A673 (cell line): ENCODE measurements at places on chromosomes 12 and 14.

DNA sequence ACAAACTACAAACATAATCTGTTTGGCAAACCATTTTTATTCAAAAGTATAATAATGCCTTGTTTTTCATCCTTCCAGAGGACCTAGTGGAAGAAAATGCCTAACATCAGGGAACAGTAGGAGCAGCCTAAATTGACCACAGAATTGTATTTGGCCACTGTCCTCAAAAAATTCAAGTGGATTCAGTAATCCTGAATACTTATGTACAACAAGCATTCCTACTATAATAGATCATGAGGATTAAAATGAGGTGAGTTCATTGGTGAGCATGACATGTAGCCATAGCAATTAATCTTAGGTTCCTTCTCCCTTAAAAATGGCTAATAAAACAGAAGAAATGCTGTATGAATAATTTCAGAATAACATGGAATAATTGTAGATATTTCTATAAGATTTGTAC, 209.3 kb downstream of the DAD1 start:
- no peak for DNase-seq

- DNase-seq, result no peak
These were observed 49.9 kb downstream of the SSH1 start for GRCh38 chr12:108807476-108807875.

DNA sequence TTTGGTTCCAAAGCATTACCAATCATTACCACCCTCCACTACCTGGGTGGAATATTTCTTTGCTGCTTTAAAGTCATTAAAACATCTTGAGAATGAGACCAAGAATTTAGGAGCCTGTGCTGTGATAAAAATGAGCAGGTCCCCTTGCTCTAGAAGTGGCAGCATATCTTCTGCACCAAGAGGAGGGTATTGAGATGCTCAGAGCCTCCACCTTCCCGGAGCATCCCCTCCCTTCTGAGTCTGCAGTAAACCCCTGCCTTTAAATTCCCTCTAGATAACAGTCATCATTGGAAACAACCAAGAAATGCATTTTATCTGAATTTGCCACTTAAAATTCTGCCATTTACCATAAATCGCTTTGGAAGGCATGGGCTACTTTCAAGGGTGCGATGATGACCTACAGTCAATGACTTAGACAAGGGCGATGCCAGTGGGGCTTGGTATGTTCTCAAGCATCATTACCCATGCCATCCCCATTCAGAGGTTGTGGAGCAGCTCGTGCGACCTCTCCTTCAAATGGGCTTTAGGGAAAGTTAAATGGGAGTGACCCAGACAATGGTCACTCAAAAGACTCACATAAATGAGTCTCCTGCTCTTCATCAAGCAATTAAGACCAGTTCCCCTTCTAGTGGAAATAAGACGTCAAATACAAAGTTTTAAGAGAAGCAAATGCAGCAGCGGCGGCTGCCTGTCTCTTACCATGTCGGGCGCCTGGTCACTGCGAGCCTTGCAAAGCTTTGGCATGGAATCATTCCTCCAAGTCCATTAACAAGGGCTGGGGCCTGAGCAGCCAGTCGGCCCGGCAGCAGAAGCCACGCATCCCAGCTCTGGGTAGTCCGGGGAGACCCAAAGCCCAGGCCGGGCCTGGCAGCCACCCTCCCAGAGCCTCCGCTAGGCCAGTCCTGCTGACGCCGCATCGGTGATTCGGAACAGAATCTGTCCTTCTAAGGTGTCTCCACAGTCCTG, 334.5 kb downstream of the TMEM121 start:
- DNase-seq, result no peak

DNA sequence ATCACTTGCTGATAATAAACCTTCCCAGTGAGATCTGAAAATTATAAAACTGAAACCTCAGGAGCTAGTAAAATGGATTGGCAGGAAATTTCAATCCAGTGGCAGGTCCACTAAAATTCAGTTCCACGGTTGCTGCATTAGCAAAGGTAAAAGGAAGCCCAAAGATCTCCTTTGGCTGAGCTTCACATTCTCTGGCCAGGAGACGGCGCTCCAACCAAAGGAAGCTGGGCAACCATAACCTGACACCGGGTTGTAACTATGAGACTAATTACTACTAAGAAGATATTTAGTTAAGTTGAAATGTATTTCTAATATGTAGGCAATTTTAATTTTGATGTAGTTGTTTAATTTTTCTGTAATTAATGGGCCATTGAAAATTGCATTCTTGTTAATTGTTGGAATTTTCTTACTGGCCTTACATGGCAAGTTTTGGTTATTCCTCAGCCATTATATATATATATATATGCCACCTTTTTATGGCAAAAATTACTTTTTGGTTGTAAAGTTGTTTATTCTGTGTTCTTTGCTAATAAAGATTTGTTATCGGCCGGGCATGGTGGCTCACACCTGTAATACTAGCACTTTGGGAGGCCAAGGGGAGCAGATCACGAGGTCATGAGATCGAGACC, 17.0 kb downstream of the OR8S1 start:
- peak; percentile 33 for DNase-seq

DNA sequence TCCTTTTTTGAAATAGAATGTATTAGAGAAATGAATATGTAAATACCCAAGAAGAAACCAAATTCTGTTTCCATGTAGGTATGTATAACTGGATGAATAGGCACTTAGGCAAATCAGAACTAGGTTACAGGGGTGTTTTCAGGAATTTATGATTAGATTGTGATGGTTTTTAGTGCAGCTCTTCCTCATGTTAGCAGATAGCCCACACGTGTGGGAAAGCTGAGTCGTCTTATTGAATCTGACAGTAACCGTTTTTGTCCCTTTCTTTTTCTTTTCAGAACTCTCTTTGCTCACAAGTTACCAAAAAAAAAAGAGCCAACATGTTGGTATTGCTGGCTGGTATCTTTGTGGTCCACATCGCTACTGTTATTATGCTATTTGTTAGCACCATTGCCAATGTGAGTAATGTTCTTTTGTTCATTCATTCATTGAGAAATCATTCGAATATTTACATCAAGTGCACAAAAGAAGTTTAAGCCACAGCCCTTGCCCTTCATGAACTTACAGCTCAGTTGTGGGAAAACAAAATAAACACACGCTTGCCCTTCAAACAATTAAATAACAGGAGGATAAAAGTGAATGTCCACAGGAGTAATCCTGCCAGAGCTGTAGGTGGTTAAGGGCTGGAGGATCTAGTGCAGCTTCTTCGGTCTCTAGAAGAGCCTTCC, 14.8 kb downstream of the EMP1 start:
- no peak for DNase-seq

DNA sequence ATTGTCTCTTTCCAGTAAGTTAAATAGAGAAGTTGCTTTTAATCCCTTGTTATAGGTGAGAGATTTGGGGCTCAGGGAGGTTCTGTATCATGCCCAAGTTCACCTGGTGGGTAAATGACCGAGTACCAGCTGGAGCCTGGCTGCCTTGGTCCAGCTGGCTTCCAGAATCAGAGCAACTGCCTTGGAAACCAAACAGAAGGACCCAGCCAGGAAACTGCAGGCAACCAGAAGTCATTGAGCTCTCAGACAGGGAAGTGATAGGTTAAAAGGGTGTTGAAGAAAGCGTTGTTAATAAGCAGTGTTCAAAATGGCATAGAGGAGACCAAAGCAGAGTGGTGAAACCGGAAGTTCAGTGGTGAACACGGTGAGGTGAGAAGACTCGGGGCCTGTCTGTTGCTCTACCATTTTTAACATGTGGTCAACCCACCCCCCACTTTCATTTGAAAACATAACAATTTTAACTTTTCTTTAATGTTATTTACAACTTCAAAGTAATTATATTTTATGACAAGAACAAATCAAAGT, 54.9 kb downstream of the PLEKHG7 start:
- no peak for DNase-seq

GRCh38 chr14:50008562-50008961, 107.8 kb downstream of the VCPKMT start:
- DNase-seq, result no peak

- no peak for DNase-seq
These were observed 172.9 kb downstream of the CACNA1C start for GRCh38 chr12:2225696-2226095.

DNA sequence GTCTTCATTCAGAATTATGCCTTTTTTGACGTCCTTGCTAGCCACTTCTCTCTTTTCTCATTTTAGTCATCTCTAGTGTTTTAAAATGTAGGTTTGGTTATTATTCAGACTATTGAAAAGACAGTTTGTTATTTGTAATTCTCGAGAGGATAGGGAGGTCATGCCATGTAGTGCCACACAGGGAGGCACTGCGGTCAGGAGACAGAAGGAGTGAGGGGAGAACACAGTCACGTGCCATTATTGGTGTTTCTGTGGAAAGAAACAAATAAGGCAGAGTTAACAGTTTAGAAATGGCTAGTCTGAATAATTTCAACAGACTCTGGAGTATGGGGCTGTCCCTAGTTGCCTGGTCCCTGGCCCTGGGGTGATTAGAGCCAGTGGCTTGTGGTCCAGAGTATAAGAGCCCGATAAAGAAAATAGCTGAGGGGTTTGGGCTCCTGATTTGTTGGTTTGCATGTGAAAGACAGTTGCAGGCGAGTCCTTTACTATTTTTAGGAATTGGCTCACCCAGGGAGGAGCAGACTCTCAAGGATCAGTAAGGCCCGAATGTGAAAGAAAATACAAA, 278.1 kb upstream of the SEL1L start:
- DNase-seq, result no peak

- DNase-seq, result no peak
These were observed 21.2 kb downstream of the CLECL1 start for GRCh38 chr12:9711664-9712063.

- DNase-seq, result no peak
These were observed 66.0 kb upstream of the DHRS4 start for GRCh38 chr14:23887536-23887935.

GRCh38 chr14:35304812-35305462, 12.8 kb downstream of the PSMA6 start:
- DNase-seq, result no peak
